ENCODE measurements at places on chromosomes 6 and 20.
A peak's percentile ranks its signal among the peaks of the same experiment; 100 is the strongest.

GRCh38 chr6:129969064-129969463 is 49.3 kb upstream of the L3MBTL3 start:
- DNase-seq: no peak

- DNase-seq: peak; percentile 98
Measured at GRCh38 chr6:30769088-30769852, 24.9 kb upstream of the IER3 start.

DNA sequence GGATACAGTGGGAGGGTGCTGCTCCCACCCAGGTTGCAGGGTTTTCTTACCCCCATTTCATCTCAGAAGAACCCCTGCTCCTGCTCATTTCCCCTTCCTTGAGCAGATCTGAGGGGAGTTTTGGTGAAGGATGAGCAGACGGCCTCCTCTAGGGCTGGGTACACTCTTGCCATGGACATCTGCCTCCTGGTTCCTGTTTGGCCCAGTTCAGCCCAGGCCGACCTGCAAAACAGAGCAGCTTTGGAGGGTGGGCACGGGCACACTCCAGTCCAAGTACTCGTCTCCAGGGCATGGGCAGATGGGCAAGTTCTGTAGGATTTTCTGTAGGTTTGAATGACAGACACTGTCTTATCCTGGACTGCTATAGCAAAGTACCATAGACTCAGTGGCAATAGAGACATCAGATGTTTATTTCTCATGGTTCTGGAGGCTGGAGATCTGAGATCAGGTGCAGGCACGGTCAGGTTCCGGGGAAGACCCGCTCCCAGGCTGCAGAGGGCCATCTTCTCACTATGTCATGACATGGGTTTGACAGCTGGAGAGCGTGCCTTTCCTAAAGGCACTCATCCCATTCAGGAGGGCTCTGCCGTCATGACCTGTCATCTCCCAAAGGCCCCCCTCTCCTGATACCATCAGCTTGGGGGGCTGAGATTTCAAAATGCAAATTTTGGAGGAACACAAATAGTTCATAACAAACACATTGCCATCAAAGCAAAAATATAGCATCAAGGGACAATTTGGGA is 6.2 kb downstream of the NPBWR2 start:
- no peak for DNase-seq

DNA sequence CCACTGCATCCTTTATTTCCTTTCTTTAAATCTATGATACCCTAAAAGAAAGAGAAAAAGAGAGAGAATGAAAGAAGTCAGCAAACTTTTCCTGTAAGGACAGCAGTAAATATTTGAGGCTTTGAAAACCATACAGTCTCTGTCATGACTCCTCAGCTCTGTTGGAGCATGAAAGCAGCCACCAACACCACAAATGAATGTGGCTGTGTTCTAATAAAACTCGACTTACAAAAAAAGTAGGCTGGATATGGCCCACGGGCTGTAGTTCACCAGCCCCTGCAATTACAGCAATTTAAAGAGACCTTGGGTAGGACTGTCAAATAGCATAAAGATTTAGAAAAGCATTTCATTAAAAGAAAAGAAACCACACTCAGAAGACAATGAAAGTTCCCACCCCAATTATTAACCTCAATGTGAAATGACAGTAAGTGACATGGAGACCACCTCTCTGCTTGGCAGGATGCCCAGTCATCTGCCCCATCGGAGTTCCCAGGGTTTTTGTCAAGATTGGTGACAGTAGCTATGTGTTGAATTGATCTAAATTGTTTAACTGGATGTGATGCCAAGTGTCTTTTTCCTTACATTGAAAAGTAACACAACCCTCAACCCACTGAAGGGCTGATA is 50.9 kb downstream of the TNFRSF21 start:
- DNase-seq: no peak

DNA sequence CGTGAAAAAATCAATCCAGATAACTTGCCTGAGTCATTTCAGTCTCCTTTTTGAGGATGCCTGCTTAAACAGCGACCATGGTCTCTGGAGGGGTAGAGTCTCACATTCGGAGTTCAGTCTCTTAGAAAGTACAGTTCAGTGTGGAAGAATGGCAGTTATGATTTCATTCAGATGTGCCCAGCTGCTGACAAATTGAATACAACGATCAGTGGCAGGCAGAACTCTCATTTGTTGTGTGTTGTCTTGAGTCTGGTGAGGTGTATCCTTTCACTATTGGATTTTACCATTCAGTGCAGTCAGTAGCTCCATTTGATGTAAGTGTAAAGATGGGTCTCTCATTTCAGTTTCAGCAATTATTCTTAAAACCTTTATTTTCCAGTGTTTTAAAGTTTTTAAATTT is 639 bp upstream of the TULP4 start:
- no peak for DNase-seq

GRCh38 chr6:155504848-155505607 is 49.4 kb upstream of the NOX3 start:
- no peak for DNase-seq

- peak; percentile 53 for DNase-seq
Measured at GRCh38 chr6:47701363-47701762, 3.0 kb downstream of the ADGRF4 start.

GRCh38 chr20:10970109-10970508 is 296.3 kb upstream of the JAG1 start:
- DNase-seq: peak; percentile 41

DNA sequence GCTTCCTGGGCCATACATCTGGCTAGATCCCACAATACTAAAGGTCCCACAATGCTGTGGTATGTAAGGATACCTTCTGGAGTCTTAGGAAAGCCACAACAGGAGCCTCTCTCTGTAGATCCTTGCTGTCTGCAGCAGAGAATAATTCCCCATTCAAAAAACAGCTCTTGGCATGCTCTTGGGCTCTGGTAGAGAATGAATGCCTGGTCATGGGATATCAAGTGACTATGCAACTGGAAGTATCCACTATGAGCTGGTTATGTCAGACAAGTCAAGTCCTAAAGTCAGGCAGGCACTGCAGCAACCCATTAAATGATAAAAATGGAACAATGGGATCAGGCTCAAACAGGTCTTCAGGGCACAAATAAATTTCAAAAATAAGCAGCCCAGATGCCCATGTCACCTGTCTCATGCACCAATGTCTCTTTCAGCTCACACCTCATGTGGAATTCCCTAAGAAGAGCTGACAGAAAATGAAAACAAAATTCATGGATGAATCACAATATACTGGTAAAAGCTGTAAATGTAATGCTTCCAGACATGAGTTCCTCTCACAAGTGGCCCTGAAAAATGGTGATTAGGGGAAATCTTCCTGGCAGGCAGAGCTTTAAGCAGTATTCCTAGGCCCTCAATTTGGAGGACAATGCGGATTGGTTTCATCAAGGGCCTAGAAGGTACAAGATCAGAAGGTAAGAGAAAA is 4.3 kb downstream of the AK9 start:
- no peak for DNase-seq

DNA sequence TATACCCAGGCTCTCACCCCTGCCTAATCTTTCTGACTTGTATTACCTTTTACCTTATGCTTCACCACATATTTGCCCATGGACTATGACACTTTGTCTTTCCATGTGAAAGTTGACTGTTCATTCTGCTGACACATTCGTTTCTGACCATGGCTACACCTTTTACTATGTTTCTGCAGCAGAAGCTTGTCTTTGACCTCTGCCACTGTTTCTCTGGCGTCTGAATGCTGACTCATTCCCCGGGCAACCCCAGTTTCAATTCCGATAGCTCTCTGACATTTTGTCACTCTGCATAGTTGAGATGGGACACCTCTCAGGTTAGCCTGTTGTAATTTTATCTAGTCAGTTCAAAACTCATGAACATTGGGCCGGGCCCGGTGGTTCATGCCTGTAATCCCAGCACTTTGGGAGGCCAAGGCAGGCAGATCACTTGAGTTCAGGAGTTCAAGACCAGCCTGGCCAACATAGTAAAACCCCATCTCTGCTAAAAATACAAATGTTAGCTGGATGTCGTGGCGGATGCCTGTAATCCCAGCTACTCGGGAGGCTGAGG is 50.7 kb downstream of the SLC26A8 start:
- no peak for DNase-seq

- no peak for DNase-seq
Measured at GRCh38 chr6:38220069-38220723, 400.7 kb downstream of the ZFAND3 start.

GRCh38 chr6:111347589-111347988 is 135.4 kb downstream of the REV3L start:
- DNase-seq: no peak

DNA sequence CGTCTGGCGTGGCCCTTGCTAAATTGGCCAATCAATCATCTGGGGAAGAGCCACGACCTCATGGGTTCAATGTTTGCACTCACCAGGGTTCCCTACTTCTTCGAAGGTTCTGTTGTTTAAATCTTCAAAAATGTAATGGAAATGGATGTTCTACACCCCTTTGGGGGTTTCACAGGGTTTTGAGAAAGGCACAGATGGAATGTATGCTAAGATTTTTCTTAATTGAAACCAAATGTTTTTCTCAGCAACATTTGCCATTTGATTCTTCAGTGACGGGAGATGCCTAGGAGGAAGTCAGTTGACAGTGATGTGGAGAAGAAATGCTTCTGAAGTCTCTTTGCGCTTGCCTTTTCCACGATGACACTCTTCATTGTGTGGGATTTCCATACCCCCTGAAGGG is 312.3 kb downstream of the ESR1 start:
- DNase-seq: no peak

DNA sequence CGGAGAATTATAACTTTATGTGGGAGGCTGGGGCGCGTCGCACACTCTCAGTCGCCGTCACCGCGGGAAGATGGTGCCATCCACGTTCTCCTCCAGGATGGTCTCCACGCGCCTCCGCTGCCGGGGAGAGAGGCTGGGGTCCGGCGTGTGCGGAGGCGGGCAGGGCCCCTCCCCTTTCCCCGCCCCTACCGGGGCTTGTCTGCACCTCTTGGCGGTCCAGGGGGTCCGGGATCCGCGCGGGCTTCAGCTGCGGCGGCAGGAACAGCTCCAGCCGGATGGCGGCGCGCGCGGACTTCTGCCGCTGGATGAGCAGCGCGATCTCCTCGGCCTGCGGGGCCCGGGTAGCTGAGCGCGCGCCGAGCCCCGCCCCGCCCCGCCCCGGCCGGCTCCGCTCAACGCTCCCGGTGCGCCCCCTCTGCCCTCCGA is 807 bp downstream of the LKAAEAR1 start:
- peak; percentile 57 for DNase-seq

DNA sequence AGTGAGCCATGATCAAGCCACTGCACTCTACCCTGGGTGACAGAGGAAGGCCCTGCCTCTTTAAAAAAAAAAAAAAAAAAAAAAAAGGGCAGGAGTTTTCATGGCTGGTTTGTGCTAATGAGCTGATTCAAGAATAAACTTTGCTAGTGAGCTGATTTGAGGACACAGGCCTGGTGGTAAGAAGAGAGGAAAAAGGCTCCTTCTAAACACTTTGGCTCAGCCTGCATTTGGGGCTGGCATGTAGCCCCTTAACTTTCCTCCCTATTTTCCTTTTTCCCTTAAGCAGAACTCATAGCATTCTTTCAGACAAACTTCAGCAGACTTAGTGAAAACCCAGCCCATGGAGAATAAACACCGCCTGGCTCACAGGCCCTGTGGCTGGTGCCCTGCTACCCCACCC is 432.7 kb downstream of the PTPRT start:
- no peak for DNase-seq

DNA sequence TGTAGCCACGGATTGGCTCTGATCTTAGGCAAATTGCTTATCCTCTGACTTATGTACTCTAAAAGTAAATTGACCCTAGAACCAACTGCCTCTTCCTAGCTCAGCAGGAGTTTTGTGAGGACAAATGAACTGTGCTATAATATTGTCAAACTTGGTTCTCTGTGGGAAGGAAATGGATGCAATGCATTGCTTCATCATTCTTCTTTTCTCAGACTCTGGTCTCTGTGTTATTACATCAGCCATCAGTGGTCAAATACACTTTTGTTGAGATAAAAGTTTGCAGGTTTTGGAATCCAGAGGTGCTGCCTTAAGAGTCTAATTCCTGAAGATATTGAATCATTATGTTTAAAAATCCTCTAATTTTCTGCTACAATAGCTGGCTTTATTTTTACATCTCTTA is 64.9 kb downstream of the SLC24A3 start:
- no peak for DNase-seq

- no peak for DNase-seq
Measured at GRCh38 chr20:15682690-15683089, 890.6 kb downstream of the KIF16B start.

- DNase-seq: peak; percentile 47
Measured at GRCh38 chr20:50534567-50534966, 24.4 kb downstream of the PTPN1 start.

DNA sequence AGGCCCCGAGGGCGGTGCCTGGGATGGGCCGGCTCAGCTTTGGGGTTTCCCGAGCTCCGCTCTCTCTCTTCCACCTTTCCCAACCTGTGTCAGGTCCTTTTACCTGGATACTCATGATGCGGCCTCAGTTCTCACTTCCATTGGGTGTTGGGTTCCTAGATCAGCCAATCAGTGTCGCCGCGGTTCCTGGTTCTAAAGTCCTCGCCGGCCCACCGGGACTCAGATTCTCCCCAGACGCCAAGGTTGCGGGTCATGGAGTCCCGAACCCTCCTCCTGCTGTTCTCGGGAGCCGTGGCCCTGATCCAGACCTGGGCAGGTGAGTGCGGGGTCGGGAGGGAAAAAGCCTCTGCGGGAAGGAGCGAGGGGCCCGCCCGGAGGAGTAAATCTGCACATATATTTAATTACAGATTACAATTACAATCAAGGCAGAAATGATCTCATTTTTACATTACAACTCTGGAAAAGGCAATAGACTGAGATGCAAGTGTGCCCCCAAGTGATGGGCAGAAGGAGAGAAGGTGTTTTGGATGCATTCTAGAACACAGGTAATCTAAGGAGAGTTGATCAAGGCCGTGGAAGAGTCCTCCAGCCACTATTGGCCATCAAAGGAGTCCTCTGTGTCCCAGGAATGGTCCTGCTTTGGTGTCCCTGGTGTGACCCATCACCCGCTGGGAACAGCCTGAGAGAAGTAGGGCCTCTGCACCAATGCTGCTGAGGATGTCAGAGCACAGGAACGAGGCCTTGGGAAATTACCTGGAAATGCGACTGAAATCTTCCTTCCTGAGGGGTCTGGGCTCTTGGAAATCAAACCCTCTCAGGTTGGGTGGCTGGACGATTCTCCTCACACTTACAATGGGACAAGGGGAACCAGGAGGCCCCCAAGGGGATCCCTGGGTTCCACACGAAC is 34.7 kb upstream of the MICB start:
- DNase-seq: peak; percentile 65
